ENCODE measurements at places on chromosomes 3 and 15.

DNA sequence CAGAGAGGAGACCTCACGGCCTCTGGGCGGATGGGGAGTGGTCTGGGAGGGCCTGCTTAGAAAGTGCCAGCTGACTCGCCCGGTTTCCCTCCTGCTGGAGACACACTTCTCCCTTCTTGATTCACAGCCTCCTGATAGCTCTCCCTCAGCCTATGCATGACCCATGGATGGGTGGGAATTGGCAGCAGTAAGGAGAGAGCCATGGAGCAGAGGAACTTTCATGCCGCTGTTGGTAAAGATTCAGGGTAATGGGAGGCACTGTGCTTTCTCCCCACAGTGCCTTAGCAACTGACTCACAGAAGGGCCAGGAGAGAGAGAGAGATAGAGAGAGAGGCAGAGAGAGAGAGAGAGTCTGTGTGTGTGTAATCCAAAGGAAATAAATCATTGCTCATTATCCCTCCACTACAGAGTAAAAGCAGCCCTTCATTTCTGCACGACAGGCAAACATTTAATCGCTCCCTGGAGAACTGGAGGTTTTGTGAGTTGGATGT is 82.8 kb downstream of the SEMA5B start:
- DNase-seq: no peak

GRCh38 chr15:71252044-71252739 is 136.9 kb downstream of the THSD4 start:
- no peak for DNase-seq

DNA sequence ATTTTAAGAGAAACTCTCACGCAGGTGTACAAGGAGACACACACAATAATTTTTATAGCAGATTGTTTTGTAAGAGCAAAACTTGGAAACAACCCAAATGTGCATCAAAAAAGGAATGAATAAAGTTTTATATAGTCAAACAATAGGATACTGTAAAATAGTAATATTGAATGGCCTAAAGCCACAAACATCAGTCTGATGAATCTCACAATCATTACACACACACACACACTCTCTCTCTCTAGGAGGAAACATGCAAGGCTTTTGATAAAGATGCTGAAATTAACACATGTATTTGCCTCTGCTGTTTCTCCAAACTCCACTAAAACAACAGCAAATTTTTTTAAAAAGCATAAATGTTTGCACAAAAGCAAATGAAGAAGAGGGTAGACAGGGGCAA is 37.3 kb downstream of the ADIPOQ start:
- no peak for DNase-seq

- DNase-seq: peak; percentile 47
Measured at GRCh38 chr3:47228088-47228487, 54.5 kb downstream of the KIF9 start.

- DNase-seq: no peak
Measured at GRCh38 chr3:38313263-38313662, 31.2 kb downstream of the SLC22A14 start.

DNA sequence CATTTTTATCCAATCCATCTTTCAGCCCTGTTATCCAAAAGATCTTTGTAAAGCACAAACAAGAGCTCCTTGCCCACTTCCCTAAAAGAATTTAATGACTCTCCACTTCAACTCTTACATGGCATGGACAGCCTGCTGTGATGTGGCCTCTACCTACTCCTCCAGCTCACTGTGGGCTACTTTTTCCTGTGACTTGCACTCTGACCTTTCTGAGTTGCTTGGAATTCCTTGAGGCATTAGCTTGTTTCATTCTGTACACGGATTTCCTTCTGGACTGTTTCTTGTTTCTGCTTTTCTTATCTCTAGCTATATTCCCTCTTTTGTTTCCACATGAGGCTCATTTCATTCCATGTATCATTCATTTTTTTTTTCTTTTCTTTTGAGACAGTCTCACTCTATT is 15.2 kb downstream of the QTRT2 start:
- no peak for DNase-seq

DNA sequence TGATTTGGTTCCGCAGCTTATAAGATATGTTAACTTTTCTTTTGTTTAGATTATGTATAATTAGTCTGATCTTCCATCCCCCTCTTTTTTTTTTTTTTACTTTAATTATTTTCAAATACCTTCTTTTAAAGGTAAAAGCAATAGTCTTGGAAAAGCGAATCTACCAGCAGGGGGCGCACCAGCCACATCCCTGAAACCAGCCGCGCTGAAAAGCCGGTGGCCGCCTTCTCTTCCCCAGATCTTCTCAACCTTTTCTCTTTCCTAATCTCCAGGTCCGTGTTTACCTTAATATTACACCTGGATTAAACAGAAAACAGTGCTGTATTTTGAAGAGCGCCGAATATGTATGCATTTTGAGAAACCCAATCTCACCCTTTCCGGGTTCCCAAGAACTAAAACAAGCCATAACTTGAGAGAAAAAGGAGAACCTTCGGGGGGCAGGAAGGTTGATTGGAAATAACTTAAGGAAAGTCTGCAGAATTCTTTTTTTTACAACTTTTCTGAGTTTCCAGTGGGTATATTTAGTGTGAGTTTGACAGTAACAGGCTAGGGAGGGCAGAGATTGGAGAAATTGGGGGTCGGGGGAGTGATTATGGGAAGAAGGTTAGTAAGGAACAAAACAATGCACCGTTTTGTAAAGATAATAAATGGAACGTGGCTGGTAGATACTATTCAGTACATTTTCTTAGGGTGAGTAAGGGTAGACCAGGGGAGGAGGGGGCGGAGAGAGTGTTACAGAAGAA is 2.0 kb upstream of the SOX2 start:
- peak; percentile 74 for DNase-seq

DNA sequence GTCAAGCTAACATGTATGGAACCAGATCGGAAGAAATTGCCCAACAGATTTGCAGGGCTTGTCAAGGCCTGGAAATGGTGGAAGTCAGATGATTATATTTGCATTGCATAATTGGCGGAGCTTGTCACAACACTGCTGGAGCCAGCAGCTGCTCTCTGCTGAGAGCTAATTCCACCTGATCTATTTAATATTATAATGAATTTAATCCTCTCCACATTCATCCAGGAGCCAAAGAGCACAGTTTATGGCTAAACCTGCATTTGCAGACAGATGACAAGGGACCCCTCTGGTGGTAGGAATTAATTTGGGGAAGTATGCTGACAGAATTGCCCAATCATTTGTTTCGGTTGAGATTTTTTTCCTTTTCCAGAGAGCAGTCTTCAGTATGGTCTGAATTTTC is 730.2 kb downstream of the TUSC7 start:
- DNase-seq: no peak

DNA sequence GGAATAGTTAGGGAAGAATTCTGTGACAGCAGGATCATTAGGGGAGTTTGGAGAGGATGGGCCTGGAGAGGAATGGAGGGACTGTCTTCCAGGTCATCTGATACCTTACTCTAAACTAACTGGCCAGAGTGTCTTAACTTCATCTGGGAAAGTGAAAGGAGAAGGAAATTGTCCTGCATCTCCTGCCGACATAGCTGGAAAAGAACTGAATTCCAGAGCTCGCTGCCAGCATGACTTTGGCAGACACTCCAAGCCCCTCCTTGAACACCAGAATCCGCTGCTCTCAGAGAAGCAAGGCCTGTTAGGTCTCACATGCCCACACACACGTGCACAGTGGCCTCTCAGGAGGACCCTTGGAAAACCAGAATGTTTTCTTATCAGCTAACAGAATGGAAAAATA is 10.5 kb downstream of the ABI3BP start:
- DNase-seq: no peak

- DNase-seq: no peak
Measured at GRCh38 chr15:45637141-45637540, 2.3 kb downstream of the SQOR start.

DNA sequence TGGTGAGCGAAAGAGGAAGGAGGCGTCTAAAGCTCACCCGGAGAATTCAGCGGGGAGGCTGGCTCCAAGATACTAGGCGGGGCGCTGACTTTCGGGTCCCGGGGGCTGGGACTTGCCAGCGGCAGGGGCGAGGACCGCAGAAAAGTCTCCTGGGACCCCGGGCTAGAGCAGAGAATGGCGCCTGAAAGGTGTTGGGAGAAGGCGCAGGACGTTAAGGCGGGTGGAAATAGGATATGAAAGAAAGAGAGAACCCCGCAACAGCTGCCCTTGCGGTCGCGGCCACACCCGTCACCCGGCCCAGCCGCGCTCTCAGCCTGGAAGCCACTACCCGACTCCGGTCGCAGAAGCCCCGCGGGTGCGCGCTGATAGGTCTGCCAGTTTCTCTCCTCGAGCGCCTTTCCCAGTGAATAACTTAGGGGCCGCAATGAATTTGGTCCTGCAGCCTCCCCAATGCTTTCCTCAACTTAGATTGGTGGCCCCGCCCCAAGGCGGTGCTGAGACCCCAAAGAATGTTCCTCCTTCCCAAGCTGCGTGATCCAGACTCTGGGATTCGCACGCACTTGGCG is 604 bp downstream of the LTK start:
- DNase-seq: peak; percentile 65

Data from GM20000 (cell line).